ENCODE measurements at places on chromosomes 4 and X.

GRCh38 chrX:19372170-19372546 is 28.4 kb downstream of the PDHA1 start:
- DNase-seq: peak; percentile 53

- peak; percentile 42 for DNase-seq
Measured at GRCh38 chrX:92247076-92247475, 467.9 kb downstream of the PCDH11X start.

GRCh38 chrX:118530219-118530911 is 34.8 kb downstream of the DOCK11 start:
- no peak for DNase-seq

GRCh38 chr4:81510643-81511178 is 39.0 kb upstream of the RASGEF1B start:
- DNase-seq: no peak

GRCh38 chr4:80265571-80266252 is 752 bp upstream of the FGF5 start:
- peak; percentile 64 for DNase-seq

DNA sequence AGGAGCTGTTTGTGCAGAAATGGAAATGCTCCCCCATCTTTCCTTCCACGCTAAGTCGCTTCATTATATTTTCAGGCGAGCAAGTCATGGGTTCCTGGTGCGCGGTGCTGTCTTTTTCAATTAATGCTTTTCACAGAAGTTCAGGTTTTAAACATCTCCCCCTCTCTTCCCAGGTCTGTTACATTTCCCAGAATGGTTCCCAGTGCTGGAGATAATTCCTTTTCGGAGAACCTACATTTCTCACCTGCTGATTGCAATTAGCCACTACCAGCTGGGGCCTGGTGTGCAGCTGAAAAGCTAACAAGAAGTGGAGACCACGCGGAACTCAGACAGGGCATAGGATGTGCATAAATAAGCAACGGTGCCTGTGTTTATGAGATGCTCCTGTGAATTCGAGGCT is 217.8 kb downstream of the MID1IP1 start:
- DNase-seq: no peak

Data from ACHN (cell line).